ENCODE measurements at places on chromosomes 12 and 14.
A peak's percentile ranks its signal among the peaks of the same experiment; 100 is the strongest.

- DNase-seq: no peak
Measured at GRCh38 chr14:38762845-38763244, 340.2 kb downstream of the SEC23A start.

- no peak for DNase-seq
Measured at GRCh38 chr14:95577067-95577800, 42.4 kb downstream of the GLRX5 start.

- peak; percentile 60 for DNase-seq
Measured at GRCh38 chr12:27709932-27710591, 570 bp upstream of the MRPS35 start.

DNA sequence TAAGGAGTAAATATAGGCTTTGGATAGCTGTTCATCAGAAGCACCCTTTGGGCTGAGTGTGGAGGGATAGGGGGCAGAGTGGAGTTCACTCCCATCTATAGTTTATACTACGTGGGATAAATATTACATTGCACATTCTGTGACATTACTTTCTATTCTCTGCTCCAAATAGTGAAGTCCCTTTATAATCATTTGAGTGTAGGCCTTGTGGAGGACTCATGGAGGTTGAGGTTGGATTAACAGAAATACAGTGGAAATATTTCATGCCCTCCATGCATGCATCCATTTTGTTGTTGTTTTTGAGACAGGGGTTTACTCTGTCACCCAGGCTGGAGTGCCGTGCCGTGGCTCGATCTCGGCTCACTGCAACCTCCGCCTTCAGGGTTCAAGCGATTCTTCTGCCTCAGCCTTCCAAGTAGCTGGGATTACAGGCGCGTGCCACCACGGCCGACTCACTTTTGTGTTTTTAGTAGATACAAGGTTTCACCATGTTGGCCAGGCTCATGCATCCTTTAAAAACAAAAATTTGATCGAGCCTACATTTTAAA lies 1.4 kb downstream of the CHPT1 start:
- DNase-seq: peak; percentile 31

DNA sequence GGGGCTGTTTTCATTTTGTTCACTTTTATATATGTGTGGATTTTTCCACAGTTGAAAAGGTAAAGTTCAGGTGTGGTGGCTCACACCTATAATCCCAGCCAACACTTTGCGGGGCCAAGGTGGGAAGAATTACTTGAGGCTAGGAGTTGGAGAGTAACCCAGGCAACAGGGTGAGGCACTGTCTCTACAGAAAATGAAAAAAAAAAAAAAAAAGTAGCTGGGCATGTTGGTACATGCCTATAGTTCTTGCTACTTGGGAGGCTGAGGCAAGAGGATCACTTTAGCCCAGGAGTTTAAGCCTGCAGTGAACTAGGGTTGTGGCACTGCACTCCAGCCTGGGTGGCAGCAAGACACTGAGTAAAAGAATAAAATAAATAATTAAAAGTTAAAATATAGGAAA lies 326.5 kb downstream of the NAV3 start:
- no peak for DNase-seq

DNA sequence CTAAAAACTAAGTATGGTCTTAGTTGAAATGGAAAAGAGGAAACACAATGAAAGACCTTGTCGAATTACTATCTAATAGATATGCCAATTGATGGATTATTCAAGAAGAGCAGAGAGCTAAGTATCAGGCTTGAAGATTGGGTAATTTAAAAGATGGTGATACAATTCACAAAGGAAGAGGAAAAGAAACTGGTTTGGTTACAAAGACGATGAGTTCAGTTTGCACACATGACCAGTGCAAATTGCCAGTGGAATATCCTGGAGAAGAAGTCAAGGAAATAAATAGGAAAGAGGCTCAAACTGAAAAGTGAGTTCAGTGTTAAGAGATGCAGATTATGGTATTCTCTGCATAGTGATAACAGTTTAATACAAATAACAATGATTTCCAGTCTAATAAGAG lies 2.5 kb upstream of the RAP1B start:
- no peak for DNase-seq

DNA sequence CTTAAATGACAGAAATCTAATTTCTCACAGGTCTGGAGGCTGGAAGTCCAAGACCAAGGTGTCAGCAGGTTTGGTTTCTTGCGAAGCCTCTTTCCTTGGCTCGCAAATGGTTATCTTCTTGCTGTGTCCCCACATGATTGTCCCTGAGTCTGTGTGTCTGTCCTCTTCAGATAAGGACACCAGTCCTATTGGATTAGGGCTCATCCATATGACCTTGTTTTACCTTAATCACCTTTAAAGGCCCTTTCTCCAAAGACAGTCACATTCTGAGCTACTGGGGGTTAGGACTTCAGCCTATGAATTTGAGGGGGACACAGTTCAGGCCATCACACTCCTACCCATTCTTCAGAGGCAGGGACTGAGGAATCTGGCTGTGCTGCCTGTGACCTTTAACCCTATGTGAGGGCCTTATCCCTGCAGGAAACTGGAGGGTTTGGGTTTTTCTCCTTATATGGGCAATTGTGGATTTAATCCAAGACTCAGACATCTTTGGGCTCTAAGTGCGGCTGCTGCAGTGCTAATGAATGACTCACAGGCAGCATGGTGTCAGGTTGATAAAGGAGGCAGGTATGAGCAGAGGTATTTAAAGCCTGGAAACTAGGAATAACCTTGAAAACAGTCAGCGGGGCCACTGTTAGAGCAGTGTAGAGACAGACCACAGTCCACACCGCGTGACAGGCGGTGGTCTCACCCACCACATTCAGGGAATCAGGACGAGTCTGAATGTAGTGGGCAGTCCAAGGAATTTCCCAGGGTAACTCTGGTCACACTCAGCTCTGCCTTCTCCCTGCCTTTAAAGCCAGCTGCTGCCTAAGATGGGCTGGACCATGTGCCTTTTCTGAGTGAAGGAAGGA lies 10.2 kb downstream of the TPCN1 start:
- DNase-seq: peak; percentile 75

GRCh38 chr12:84159260-84159659 lies 753.3 kb downstream of the SLC6A15 start:
- no peak for DNase-seq

GRCh38 chr14:90443161-90444076 lies 46.6 kb downstream of the CALM1 start:
- DNase-seq: no peak

- DNase-seq: no peak
Measured at GRCh38 chr12:111227476-111228420, 141.1 kb downstream of the PHETA1 start.

GRCh38 chr12:24418157-24418556 lies 468.7 kb upstream of the SOX5 start:
- DNase-seq: no peak

- DNase-seq: no peak
Measured at GRCh38 chr12:104372061-104372720, 68.7 kb downstream of the EID3 start.

DNA sequence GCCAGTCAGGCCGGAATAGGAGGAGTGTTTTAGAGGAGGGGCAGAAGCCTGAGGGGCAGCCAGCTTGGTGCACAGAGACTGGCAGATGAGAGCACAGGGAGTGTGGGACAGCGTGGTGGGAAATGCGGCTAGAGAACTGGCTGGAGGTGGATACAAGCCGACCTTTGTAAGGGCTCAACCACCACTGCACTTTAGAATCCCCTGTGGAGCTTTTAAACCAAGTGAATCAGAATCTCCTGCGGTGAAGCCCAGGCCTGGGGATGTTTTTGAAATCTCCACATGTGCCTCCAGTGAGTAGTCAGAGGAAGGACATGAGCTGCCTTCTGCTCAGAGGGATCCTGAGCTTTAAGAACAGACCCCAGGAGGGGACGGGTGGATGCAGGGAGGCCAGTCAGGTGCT lies 10.9 kb upstream of the PCED1B start:
- no peak for DNase-seq

GRCh38 chr12:97801471-97802059 lies 339.0 kb downstream of the RMST start:
- DNase-seq: no peak

GRCh38 chr12:15090441-15090840 lies 117.6 kb downstream of the PDE6H start:
- no peak for DNase-seq

DNA sequence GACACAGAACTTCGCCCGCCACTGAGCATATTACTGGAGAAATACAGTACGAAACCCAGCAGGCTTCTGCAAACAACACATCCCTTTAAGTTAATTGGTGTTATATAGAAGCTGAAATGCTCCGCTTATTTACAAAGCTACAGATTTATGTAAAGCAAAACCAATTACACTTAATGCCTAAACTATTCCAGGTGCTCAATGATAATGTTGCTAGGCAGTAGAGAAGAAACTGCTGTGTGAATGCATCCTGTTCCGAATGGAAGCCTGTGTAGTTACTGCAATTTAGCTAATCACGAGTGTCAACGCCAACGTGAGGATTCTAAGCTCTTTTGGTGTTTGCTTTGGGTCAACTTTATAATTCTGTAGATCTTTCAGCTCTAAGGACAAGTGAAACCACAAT lies 89.8 kb downstream of the SLC15A5 start:
- DNase-seq: no peak

DNA sequence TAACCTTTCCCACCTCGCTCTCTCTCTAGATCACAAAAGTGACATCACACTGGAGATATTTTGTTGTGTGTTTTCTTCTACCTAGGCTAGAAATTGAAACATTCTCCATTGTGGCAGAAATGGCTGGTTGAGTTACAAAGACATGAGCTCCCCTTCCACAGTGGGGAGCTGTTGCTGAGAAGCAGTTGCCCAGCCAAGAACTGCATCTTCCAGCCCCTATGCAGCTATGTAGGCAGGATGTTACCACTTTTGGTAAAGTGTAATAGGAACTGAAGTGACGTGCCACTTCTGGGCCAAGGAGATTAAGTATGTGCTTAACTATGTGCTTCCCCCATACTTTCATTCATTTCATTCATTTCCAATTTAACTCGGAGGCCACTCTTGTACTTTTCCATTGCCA lies 138.7 kb upstream of the E2F7 start:
- DNase-seq: peak; percentile 14
